Gastrocnemius medialis (tissue), 4 donors: ENCODE measurements at places on chromosomes 1 and 21.

- DNase-seq: no peak
These were observed 1770.9 kb downstream of the BRINP3 start for GRCh38 chr1:188706742-188707141.

GRCh38 chr1:92551916-92552315 lies 65.2 kb upstream of the GFI1 start:
- no peak for DNase-seq

DNA sequence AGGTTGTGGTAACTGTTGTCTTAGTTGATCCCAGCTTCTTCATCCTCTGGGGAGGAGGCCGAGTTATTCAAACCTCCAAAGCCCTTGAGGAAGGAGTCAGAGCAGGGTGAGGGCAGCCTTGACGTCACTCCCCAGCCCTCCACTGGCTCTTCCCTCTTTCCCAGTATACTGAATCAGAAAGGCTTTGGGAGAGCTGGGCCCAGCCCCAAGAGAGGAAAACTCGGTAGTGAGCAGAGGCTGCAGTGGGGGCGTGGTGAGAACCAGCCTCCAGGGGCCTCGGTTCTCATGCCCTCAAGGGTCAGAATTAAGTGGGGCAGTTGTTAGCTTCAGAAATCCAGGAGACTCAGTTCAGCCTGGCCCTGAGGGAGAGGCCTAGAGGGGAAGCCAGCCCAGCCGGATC lies 1.8 kb upstream of the GJA4 start:
- DNase-seq: peak; percentile 16

GRCh38 chr1:18666317-18666920 lies 35.8 kb downstream of the PAX7 start:
- DNase-seq: no peak

- no peak for DNase-seq
These were observed 45.1 kb downstream of the BCL9 start for GRCh38 chr1:147586414-147586813.

DNA sequence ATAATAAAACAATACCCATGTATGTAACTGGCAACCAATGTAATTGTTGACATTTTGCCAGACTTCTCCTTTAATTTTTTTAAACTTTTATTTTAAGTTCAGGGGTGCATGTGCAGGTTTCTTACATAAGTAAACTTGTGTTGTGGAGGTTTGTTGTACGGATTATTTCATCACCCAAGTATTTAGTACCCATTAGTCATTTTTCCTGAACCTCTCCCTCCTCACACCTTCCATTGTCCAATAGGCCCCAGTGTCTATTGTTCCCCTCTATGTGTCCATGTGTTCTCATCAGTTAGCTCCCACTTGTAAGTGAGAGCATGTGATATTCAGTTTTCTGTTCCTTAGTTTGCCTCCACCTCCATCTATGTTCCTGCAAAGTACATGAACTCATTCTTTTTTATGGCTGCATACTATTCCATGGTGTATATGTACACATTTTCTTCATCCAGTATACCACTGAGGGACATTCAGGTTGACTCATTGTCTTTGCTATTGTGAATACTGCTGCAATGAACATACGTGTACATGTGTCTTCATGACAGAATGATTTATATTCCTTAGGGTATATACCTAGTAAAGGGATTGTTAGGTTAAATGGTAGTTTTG lies 6.7 kb downstream of the DEPDC1 start:
- no peak for DNase-seq

DNA sequence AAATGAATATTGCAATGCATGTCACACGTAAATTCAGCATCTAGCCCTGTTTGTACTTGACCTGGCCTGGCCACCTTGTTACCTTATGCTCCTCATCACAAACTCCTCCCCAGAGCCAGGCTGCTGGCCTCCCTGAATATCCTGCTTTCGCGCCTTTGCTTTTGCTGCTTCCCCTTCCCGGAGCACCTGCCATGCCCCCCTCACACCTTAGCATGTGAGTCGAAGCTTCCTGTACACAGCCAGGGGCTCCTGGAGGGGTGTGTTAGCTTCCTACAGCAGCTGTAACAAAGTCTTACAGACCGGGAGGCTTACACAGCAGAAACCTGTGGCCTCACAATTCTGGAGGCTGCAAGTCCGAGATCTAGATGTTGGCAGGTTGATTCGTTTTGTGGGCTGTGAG lies 60.1 kb downstream of the TLR5 start:
- DNase-seq: no peak

GRCh38 chr21:31283025-31283424 lies 61.0 kb downstream of the TIAM1 start:
- no peak for DNase-seq

GRCh38 chr21:37862536-37862935 lies 53.7 kb downstream of the KCNJ6 start:
- no peak for DNase-seq

GRCh38 chr1:66925558-66925910 lies 744 bp downstream of the MIER1 start:
- no peak for DNase-seq

DNA sequence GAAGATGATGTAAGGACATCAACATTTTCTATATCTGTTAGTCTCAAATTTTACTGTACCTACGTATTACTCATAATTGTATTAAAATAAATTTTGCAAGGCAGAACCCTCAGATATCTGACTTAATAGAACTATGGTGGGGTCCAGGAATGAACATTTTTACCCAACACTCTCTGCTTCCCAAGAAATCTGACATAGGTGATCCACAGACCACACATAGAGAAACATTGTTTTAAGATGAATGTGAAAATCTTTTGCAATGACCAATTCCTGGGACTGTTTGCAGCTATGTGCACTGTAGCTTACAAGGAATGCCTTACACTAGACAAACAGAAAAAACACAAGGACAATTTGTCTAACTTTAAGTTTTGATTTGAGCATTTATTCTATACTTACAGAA lies 645.6 kb upstream of the ADGRL2 start:
- DNase-seq: no peak

GRCh38 chr1:10575616-10576015 lies 100.9 kb downstream of the PEX14 start:
- DNase-seq: no peak

DNA sequence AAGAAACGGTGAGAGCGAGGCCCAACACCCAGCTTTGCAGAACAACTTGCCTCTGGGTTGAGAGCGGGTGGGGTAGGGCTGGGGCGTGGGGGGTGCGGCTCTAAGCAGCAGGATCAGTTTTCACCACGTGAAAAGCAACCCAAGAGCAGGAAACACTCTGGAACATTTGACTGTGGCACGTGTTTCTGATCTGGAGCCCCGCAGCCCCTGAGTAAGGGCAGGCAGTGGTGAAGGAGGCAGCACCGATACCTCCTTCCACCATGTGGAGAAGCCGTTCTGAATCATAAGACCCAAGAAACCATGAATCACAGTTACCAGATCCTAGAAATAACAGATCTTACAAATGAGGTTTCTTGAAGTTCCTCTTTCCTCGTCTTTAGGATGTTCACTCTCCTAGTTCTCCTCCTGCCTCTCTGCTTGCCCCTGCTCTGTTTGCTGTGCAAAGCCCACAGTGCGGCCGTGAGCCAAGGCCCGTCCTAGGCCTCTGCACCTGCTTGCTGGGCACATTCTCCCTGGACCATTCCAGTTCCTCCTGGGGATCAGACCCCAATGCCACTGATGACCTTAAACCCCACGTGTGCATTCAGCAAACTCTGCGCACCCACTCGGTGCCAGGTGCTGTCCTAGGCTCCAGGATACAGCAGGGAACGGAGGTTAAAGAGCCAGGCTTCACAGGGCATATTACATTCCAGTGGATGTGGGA lies 31.9 kb downstream of the SLC1A7 start:
- no peak for DNase-seq

DNA sequence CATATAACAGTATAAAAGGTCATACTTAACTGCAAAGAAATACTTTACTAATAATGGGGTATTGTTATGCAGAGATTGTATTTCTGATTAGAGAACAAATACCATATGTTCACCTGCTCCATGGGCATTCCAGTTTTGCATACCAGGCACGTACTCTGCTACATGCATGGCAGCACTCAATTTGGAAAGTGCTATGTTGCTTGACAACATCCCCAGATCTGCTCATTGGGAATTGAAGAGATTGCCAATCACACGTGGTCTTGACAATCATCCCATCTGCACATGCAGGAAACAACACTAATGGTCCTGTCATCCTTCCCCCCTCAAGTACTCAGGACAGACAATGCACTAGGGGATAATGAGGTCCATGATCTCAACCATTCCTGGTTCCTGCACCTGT lies 63.4 kb upstream of the PDE4B start:
- DNase-seq: no peak

- no peak for DNase-seq
These were observed 29.3 kb downstream of the ERG start for GRCh38 chr21:38468989-38469388.

DNA sequence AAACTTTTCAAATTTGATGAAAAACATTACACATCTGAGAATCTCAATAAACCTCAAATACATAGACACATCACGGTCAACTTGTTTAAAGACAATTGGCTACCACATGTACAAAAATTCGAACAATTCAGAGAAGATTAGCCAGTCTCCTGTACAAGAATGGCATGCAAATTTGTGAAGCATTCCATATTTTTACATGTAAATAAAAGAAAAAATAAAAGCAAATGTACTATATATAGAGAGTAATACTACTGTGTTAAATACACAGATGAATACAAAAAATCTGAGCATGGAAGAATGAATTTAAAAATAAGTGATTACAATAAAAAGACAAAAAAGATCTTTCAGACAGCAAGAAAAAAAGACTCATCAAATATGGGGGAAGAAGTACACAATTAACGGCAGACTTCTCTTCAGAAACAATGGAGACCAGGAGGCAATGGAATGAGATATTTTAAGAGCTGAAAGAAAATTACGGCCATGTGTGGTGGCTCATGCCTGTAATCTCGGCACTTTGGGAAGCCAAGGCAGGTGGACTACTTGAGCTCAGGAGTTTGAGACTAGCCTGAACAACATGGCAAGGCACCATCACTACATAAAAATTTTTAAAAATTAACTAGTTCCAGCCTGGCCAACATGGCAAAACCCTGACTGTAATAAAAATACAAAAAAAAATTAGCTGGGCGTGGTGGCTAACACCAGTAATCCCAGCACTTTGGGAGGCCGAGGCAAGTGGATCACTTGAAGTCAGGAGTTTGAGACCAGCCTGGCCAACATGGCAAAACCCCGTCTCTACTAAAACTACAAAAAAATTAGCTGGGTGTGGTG lies 23.2 kb downstream of the HAX1 start:
- DNase-seq: no peak

- no peak for DNase-seq
These were observed 121.8 kb downstream of the PLA2G4A start for GRCh38 chr1:186950547-186950946.

- DNase-seq: no peak
These were observed 29.6 kb upstream of the CCN1 start for GRCh38 chr1:85550784-85551516.

DNA sequence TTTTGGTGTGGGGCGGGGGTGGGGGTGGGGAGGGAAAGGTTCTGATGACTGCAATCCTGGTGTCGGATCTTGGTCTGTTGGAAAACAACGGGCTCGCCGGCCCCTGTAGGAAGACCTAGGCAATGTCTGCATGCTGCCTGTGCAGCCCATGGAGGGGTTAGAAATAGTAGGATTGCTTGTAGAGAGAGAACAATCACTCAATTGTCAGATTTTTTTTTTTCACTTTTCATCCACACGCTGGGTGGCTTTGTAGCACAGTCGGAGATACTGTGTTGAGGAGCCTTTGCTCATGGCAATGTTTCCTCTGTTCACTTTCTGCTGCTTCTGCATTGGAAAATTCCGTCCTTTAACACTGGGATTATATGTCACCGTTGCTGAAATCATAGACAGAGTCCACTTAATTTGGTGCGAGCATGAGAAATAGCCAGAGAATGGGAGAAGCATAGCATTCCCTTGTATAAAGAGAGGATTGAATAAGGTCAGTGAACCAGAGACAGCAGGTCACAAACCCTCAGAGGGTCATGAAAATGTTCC lies 107.5 kb downstream of the MRPS6 start:
- peak; percentile 35 for DNase-seq

DNA sequence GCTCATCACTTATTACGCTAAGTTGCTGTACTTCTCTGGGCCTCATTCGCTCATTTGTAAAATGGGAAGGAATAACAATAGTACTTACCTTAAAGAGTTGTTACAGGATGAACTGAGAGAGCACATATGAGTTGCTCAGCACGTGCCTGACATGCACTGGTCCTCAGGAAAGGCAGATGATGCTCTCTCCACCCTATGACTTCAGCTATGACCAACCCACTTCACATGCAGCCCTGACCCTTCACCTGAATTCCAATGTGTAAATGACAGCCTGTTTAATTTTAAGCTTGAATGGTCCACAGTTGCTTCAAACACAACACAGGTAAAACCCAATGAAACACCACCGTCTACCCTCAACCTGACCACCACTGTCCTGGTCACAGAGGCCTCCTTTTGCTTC lies 32.9 kb downstream of the GADD45A start:
- DNase-seq: no peak

- no peak for DNase-seq
These were observed 36.1 kb downstream of the DEGS1 start for GRCh38 chr1:224219011-224219611.

DNA sequence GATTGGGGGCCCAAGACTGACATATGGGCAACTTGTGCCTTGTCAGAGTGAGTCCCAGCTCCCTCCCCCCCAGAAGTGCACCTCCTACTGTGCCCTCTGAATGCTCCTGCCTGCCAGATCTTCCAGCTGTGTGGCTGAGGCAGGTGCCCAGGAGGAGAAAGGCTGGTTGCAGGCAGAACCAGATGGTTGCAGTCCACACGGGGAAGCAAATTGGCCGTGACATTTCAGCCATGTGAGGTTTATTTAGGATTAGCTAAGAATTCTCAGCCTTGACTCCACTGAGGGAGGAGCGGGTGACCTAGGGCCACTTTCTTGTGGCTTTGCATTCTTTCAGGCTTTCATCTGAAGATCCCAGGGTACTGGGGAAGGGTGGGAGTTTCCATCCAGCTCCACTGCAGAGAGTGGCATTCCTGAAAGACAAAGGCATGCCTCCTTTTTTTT lies 33.8 kb downstream of the PEX14 start:
- DNase-seq: no peak

- peak; percentile 22 for DNase-seq
These were observed at the start of gene MANEAL for GRCh38 chr1:37793773-37794371. MANEAL (plus strand) TSS chr1:37793847; CDS start chr1:37794183, 336 bp downstream.

DNA sequence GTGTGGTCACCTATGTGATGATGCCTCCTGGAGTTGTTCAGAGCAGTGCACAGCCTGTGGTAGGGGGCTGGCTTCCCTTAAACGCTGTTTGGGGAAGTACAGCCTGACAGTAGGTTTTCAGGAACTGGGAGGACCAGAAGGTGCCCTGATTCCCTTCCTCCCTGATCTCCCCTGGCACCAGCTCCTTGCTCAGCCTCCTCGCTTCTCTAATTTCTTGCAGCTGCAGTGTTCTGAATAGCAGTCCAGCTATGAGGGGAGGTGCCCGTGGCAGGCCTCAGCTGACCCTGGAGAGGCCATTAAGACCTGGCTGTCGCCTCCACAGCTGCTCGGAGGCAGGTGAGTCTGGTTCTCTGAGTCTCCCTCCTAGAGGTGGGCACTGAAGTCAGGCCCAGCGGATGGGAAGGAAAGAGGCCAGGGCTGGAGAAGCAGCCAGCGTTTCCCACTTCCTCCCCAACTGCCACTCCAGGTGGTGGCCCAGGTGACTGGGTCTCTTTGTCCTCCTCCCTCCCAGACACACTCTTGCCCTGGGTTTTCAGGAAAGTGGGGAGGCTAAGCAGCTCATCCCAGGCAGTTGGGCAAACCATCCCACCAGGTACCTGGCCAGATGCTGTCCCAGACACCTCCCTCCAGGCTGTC lies 52.0 kb upstream of the RPL11 start:
- peak; percentile 46 for DNase-seq

- no peak for DNase-seq
These were observed 56.6 kb downstream of the NKAIN1 start for GRCh38 chr1:31183126-31183525.
